Pulmonary artery endothelial cell (primary cell): ENCODE measurements at places on chromosomes 5 and 9. TPM values are rescaled to one million over a fixed set of nuclear protein-coding genes. Genes with fewer than 3 reads are reported as not detected.

The PCDHA6 gene
- 0.40 and 0.88 TPM in 2 replicates for total RNA-seq

The ADAMTS13 gene
- total RNA-seq, result 0.53 and 0.66 TPM in 2 replicates

The DEPDC1B gene
- 11.7 and 22.6 TPM in 2 replicates for total RNA-seq

The BHMT gene
- not detected in 2 replicates for total RNA-seq

The SAP30L gene
- total RNA-seq, result 28.4 and 38.9 TPM in 2 replicates

The NR2F1 gene
- total RNA-seq, result 31.3 and 32.4 TPM in 2 replicates

The DRD1 gene
- not detected in 2 replicates for total RNA-seq

The PCDHB7 gene
- total RNA-seq, result 0.28 and 0.40 TPM in 2 replicates
